ENCODE measurements at places on chromosomes 1 and 21.
A peak's percentile ranks its signal among the peaks of the same experiment; 100 is the strongest.

- DNase-seq: peak; percentile 55
These were observed 413 bp downstream of the EFCAB7 start for GRCh38 chr1:63523738-63524137.

DNA sequence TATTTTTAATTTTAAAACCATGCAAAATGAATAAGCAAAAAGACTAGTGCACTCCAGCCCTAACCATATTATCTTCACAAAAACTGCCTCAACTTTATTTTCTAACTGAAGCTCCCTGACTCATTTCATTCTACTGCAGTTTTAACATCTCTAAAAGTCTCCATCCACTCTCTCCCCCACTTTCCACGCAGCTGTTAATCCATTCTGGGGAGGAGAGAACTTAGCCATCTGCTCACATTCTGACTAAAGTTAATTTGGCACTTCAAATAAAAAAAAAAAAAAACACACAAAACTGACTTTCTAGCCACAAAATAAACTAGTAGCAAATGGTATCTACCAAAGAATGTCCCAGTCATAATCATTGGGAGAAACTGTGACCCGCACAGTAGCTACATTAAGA lies 5.4 kb upstream of the MYBPHL start:
- no peak for DNase-seq

- no peak for DNase-seq
These were observed 893.4 kb upstream of the ADGRL4 start for GRCh38 chr1:79899914-79900313.

GRCh38 chr1:94022471-94023189 lies 98.3 kb downstream of the ABCA4 start:
- peak; percentile 78 for DNase-seq

- peak; percentile 67 for DNase-seq
These were observed at the start of gene COX20 for GRCh38 chr1:244835276-244836134. COX20 (plus strand) TSS chr1:244835658; CDS start chr1:244835715, 57 bp downstream.

GRCh38 chr1:19164274-19165015 lies 45.6 kb downstream of the UBR4 start:
- no peak for DNase-seq

DNA sequence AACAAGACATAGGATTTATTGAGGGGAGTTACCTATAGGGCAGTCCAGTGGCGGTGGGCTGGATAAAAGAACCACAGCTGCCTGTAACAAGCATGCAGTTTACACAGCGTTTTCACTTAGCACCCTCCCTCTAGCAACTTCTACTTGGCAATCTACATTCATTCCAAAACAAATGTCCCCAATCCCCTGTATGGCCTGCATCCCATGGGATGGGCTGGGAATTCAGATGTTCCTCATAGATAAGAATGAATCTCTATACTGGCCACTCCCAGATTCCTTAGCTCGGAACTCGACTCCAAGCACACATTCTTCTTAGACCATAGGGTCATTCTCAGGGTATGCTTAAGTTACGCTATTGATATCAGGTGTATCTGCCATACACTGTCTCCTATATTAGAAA lies 33.3 kb downstream of the PCP4 start:
- DNase-seq: no peak

GRCh38 chr1:184583849-184584248 lies 170.8 kb downstream of the EDEM3 start:
- no peak for DNase-seq

DNA sequence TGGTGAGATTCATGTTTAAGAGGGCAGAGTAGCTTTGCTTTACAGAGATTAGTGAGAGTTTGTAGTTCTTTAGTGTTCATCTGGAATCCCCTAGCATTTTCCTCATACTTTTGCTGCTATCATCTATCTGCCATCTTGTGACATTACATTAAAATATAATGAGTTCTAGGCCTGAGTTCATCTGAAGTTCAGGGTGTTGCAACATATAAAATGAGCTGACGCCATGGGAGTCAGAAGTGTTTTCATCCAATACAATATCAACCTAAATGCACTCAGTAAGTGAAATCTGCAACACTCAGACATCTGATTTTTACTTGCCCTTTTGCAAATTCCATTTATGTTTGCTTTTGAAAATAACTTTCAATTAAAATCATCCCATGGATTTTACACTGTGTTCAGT lies 153.8 kb downstream of the NTNG1 start:
- DNase-seq: no peak

GRCh38 chr1:73604211-73604610 lies 593.8 kb downstream of the LRRIQ3 start:
- DNase-seq: no peak
